ENCODE measurements at places on chromosomes 7 and 10.
A peak's percentile ranks its signal among the peaks of the same experiment; 100 is the strongest.

GRCh38 chr7:157495177-157495553, 158.4 kb downstream of the DNAJB6 start:
- DNase-seq: no peak

GRCh38 chr7:99124236-99124635, 19.7 kb downstream of the SMURF1 start:
- DNase-seq: no peak

DNA sequence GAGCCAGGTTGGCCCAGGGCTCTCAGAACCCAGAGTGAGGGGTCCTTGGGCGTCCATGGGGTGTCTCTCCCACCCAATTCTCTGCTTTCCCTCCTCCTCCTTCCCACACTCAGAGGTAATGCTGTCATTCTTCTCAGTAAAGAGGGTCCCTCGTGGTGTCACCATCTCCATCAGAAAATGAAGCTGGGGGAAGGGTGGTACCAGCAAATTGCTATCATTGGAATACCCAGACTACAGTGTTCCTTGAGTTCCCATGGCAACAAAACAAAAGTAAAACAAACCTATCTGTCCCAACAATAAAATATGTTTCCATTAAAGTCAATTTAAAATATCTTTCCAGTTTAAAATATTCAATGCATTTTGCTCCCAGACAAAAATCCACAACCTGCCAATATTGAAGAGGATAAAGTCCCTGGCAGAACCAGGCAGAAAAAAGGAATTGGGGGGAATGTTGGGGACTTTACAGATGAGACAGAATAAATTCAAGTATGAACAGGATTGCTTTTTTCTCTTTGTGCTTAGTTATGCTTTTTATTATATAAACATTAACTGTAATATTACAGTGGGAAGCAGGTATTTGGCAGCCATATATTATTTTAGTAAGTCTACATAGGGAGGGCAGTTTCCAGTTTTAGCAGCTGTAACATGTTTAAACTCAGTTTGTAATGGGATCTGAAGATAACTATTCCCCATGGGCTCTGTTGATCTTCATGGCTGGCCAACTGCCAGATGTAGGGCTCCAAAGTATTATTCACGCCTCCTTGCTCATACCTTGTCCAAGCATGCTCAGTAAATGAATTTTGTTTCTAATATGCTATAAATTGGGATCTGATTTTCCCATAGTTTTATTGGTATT, 182.1 kb downstream of the ARID5B start:
- DNase-seq: peak; percentile 66

GRCh38 chr7:98907570-98907969, 29.2 kb downstream of the TRRAP start:
- no peak for DNase-seq

- DNase-seq: no peak
These were observed 88.6 kb downstream of the SEC23IP start for GRCh38 chr10:119980956-119981750.

Measured in left hindlimb (tissue), 1 donor.